ENCODE measurements at places on chromosomes 6 and 20.
A peak's percentile ranks its signal among the peaks of the same experiment; 100 is the strongest.

- DNase-seq = no peak
Measured at GRCh38 chr6:32668226-32668747, 1.8 kb upstream of the HLA-DQB1 start.

- no peak for DNase-seq
Measured at GRCh38 chr6:88365656-88366055, 199.5 kb upstream of the CNR1 start.

GRCh38 chr6:75609639-75610590 is 8.2 kb downstream of the SENP6 start:
- no peak for DNase-seq

DNA sequence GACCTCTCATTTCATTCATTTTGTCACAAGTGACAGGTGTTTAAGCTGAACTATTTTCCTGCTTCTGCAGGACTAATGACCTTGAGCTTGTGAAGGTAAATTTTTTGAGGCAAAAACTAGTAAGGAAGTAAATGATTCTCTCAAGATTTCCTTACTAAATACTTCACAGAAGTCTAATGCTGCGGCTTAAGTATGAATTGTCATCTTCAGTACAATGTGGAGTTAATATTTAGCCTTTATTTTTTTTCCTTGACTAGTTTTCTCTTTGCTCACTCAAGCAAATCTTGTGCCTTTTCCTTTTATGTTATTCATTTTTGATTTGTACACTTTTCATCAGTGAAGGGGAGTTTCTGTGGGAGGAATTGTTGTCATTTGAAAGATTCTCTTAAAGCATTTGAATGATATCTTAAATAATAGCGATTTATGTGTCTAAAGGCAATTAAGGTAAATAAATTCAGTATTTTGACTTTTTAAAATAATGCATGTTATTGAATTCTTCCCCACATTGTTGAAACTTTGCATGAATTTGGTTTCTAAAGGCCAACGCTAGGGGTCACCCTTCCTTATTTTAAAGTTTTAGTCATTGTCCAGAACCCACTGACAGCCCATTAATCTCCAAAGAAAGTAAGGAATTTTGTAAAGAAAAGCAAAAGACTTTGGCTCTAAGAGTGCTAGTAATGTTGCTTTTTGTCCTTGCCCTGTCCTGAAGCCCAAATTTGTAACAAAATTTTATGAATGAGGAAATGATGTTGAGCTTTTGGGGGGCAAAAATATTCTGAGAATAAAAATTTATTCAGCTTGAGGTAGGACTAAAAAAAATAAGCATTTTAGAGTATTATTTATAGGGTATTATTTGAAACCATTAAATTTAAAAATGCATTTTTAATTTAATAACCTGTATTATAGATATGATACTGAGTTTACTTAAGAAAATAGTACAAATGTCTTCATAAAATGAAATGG is 157.4 kb upstream of the LAMA2 start:
- peak; percentile 44 for DNase-seq

GRCh38 chr6:69917834-69918233 is 51.5 kb downstream of the COL19A1 start:
- peak; percentile 14 for DNase-seq

DNA sequence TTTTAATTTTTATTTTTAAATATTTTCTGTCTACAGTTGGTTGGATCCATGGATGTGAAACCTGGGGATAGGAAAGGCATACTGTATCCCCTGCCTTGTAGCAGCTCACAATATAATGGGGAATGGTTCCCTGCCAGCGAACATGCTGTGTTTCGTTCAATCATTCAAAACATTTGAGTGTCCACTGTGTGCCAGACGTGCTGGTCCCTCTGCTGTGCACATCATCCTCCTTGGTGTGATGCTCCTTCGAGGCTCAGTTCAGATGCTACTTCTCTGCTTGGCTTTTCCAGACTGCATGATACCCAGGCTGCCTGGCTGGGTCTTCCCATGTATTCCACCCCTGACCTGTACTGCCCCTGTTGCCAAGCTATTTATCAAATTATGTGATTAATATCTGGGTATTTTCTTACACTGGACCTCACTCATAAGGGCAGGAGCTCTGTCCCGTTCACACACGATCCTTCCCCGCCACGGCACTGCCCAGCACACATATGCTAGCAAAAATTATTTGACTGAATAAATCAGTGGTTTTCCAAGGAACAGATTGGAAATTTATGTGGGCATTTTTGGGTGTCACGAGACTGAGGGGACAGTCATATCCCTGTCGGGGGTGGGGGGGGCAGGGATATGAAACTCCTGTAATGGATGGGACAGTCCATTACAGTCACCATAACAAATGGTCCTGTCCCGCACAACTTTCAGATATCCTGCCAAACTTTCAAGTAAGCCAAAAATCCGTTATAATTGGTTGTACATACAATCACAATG is 4.9 kb downstream of the SDCBP2 start:
- DNase-seq = no peak

DNA sequence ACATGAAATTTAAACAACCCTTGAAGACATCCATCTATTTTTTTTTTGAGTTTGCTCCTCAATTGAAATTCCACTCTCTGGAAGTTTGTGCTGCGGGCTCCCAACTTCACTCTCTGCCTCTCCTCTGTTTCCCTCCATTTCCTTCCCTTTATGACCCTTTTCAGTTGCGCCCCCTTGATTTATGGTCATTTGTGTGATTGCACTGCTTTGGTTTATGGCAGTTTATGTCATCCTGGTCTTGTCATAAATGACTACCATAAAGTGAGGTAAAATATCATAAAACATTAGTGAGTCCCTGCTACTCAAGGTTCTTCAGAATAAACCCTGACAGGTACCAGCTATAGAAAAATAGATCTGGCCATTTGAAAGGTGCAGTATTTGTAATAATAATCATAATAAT is 348.3 kb upstream of the ZFP64 start:
- DNase-seq = no peak

GRCh38 chr6:40912158-40912946 is 126.7 kb downstream of the UNC5CL start:
- DNase-seq = peak; percentile 40

DNA sequence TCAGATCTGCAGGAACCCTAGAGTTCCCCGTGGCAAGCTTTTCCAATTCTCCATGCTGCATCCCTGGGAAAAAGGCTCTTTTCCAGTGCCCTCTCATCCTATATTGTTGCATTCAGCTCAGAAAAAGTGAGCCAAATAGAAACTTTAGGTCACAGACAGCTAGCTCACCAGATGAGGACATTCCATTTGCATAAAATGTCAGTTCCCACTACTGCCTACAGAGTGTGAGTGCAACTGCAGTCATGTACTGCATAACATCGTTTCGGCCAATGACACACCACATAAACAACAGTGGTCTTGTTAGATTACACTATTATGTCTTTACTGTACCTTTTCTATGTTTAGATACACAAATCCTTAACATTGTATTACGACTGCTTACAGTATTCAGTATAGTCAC is 8.6 kb downstream of the HS3ST5 start:
- DNase-seq = no peak

- DNase-seq = no peak
Measured at GRCh38 chr20:57589728-57590484, 29.0 kb downstream of the PCK1 start.

DNA sequence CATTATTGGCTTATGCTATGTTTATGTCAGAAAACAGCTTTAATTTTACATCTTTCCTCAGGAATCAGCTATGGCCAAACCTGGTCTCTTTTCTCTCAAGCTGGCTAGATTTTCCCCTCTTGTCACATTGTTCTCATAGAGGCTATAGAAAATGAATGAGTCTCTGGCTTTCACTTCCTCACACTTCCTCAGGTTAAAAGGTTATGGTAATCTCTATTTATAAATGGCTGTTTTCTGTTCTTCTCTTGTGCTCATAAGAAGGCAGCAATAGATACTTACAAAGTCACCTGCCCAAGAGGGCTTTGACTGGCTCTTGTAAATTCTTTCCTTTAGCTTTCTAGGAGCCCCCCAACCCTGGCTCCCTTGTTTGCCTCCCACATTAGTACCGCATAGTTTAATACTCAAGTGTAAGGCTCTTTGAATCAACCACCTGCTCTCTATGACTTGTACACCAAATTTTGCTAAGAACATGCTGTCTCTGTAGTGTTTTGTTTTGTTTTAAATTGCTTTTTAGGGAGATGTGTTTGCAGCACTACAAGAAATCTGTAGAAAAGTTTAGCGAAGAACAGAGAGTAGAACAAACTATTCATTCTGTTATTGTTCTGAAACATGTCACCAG is 897.4 kb upstream of the CITED2 start:
- DNase-seq = no peak

DNA sequence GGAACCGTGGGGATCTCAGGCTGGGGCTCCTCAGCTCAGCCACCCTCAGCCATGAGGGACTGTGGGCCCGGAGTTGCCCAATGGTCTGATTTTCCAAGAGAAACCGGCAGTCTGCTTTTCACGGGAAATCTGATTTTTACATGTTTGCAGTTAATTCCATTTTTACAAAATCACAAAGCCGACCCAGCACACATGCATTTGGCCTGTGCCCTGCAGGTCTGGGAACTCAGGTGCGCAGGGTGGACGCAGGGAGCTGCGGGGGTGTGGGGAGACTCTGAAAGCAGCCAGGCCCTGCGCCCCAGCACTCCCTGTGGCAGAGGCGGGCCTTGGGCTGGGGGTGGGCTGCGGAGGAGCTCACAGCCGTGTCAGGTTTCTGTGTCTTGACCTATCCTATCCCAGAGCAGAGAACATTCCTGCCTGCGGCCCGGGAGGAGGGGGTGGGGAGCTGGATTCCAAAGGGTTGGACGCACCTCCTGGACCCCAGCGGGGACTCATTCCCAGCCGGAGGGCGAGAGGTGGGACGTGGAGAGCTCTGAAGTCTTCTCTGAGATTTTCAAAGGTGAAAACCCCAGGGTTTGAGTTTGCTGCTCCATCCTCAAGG is 60.6 kb downstream of the ADNP start:
- DNase-seq = no peak

DNA sequence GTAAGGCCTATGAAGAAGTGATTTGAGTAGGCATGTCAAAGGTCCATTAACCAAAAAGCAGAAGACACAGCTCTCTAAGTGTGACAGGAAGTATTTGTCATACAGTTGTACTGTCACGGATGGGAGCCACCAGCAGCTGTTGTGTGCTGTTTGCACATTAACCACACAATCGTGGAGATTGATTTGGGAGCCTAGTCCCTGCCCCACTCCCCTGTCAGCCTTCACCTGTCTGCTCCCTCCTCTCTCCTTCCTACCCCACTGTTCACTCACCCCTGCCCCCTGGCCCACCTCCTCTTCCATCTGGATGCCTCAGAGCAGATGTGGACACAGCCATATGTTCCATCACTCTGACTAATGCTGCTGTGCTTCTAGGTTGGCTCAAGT is 124.7 kb upstream of the SPACA1 start:
- no peak for DNase-seq

GRCh38 chr6:81253821-81254220 is 498.7 kb downstream of the TENT5A start:
- no peak for DNase-seq

DNA sequence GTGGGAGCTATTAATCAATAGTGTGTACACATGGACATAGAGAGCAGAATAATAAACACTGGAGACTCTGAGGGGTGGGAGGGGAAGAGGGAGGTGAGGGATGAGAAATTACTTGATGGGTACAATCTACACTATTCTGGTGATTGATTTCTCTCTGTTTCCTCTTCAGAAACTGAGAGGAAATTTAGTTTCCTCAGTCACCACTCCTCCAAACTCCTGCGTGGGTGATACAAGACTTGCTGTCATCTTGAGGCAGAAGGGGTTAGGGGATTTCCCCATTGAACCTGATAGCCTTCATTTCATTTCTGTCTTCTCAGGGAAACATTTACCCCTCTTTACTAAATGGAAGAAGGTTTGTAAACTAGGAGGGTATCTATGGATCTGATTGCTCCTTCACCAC is 84.3 kb upstream of the ESR1 start:
- no peak for DNase-seq

- DNase-seq = no peak
Measured at GRCh38 chr6:158762787-158763433, 56.3 kb downstream of the EZR start.

DNA sequence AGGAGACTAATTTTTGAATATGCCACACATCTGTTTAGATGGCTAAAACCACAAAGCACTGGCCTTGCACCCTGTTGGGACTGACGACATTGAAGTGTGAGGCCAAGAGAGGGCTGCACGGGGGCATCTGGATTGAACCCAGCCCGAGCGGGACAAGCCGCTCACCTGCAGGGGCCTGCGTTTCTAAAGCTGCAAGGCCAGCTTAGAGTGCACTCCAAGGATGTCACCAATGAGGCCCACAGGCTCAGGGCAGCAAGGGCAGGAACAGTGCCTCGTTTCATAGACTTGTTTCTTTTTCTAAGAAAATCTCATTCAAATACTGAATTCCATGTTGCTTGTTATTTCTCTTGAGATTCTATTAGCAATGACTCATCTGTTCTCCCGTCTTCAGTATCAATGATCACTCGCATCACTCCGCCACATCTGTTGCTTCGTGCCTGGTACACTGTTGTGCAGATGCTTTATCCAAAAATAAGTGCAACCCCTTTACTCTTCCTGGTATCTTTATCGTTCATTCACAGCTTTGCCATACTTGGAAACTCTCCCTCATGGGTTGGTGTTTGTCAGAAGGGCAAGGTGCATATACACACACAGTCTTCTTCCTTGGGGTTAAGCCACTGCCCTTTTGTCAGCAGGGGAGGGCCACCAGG is 120.1 kb downstream of the IRF4 start:
- no peak for DNase-seq

DNA sequence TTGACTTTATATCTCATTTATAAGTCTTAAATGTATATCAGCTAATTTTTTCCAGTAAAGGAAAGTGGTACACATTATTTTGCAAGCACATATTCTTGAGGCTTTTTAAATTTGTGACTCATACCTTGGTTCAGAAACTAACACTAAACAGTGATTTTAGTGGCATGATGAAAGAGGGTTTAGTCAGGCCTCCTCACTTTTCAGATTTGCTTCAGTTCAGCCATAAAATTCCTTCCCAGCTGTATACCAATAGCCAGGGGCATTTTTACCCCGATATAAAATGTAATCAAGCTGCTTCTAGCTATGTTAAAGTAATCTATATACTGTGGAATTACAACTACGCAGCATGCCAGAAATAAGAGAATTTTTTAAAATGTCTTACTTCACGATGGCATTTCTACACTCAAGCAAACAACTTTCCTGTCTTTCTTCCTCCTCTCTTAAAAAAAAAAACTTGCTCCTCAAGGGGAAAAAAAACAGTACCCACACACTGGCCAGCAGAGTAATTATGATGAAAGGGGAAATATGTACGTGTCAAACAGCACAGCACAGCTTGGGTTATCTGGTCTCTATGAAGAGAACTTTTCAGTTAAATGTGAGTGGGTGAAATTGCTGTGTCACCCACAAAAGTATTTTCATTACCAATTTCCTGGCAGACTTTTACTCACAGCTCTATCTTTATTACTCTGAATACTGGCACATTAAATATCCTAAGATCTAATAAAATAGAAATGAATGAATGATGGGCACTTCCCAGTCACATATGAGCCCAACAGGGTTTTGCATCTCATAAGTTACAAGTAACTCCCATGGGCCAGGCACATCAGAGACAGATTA is 244.8 kb upstream of the TENT5A start:
- peak; percentile 48 for DNase-seq

All from AG20443 (cell line).